ENCODE measurements at places on chromosomes 7 and 10.

- DNase-seq, result no peak
Measured at GRCh38 chr10:71302874-71303568, 16.0 kb upstream of the SLC29A3 start.

- no peak for DNase-seq
Measured at GRCh38 chr10:44956226-44956625, 3.4 kb upstream of the RASSF4 start.

GRCh38 chr7:102072636-102073209, 213.9 kb upstream of the SH2B2 start:
- no peak for DNase-seq

- DNase-seq, result no peak
Measured at GRCh38 chr7:73918926-73919693, 58.2 kb downstream of the TMEM270 start.

DNA sequence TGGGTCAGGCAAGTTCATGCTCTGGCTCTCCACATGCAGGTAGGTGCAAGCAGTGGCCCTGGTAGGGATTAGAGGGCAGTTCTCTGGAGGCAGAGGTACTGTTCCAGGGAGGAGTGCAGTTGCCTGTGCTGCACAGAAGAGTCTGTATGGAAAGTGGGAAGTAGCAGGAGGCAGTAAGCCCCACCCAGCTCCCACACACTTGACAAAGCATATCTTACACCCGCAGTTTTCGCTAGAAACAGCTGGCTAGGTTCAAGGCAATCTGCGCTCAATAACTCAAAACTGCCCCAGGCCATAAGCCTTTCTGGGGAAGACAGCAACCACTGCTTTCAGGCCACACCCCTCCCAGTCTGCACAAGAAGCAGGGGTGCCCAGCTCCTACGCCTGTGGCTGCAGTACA, 33.1 kb upstream of the ARMC3 start:
- no peak for DNase-seq

DNA sequence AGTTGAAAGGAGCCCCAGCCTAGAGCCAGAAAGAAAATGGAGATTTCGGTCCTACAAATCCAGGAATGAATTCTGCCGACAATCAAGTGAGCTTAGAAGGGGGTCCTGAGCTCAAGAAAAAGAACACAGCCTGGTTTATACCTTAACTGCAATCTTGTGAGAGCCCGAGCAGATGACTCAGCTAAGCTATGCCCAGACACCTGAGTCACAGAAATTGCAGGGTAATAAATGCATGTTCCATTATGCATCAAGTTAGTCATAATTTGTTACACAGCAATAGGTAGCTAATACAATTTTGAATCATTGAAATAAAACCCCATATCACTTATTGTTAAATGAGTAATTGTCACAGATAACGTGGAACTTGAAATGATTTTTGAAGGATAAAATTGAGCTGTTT, 111.8 kb upstream of the FOXP2 start:
- DNase-seq, result no peak

- no peak for DNase-seq
Measured at GRCh38 chr10:17062955-17063484, 66.6 kb downstream of the CUBN start.

DNA sequence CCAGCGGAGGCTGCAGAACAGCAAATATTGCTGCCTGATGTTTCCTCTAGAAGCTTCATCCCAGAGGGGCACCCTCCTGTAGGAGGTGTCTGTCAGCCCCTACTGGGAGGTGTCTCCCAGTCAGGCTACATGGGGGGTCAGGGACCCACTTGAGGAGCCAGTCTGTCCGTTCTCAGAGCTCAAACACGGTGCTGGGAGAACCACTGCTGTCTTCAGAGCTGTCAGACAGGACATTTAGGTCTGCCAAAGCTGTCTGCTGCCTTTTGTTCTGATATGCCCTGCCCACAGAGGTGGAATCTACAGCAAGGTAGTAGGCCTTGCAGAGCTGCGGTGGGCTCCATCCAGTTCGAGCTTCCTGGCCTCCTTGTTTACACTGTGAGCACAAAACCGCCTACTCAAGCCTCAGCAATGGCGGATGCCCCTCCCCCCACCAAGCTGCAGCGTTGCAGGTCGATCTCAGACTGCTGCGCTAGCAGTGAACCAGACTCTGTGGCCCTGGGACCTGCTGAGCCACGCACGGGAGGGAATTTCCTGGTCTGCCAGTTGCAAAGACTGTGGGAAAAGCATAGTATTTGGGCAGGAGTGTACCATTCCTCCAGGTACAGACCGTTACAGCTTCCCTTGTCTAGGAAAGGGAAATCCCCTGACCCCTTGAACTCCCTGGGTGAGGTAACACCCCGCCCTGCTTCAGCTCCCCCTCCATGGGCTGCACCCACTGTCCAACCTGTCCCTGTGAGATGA, 17.7 kb upstream of the MINDY3 start:
- DNase-seq, result no peak

DNA sequence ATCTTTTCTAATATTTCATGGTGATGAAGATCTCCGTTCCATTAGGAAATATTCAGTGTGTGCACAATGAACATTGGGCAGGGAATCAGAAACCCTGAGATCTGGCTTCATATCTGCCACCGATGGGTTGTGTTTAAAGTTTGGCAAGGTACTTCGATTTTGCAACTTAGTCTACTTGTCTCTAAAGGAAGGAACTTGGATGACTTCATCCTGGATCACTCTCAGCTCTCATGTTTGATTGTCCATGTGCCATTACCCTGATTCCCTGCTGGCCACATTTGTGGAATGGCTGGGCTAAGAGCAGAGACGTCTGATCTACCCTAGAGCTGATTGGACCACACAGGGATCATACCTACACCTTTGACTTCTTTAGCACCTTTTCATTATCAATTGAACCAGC, 177.0 kb upstream of the KMT2E start:
- no peak for DNase-seq

- DNase-seq, result no peak
Measured at GRCh38 chr7:6271060-6271658, 1.3 kb downstream of the CYTH3 start.

DNA sequence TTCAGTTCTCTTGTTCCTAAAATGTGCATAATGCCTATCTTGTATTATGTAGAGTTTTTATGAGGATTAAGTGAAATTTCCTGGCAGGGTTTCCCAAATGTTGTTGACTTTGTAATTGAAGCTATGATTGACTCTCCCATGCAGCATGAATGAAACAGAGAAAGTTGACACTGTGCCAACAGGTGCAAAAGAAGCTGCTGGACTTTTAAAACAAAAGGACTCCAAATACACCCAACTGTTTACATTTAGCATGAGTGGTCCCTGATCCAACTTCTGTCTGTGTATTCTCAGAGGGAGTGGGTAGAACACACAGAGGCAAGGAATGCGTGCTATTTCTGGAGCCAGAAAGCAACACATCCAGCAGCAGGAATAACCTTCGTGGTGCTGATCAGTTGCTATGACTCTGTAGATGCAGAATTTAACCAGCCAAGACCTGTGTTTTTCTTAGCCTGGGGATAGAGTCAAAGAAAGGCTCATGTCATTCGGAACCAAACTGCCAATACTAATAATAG, 14.4 kb upstream of the RBM20 start:
- DNase-seq, result no peak

DNA sequence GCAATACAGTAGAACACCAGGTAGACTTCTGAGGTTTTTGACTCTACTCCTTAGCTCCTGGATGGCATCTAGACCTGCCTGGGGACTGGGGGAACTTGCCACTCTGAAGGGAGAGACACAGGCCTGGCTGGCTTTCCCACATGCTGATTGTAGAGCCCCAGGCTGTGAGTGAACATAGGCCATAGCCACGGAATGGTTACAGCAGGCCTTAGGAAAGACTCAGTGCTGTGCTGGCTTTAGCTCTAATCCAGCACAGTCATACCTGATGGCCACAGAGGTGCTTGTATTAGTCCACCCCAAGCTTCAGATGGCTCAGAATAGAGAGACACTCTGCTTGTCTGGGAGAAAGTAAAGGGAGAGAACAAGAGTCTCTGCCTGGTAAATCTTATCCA, 35.0 kb upstream of the ARHGAP12 start:
- no peak for DNase-seq

DNA sequence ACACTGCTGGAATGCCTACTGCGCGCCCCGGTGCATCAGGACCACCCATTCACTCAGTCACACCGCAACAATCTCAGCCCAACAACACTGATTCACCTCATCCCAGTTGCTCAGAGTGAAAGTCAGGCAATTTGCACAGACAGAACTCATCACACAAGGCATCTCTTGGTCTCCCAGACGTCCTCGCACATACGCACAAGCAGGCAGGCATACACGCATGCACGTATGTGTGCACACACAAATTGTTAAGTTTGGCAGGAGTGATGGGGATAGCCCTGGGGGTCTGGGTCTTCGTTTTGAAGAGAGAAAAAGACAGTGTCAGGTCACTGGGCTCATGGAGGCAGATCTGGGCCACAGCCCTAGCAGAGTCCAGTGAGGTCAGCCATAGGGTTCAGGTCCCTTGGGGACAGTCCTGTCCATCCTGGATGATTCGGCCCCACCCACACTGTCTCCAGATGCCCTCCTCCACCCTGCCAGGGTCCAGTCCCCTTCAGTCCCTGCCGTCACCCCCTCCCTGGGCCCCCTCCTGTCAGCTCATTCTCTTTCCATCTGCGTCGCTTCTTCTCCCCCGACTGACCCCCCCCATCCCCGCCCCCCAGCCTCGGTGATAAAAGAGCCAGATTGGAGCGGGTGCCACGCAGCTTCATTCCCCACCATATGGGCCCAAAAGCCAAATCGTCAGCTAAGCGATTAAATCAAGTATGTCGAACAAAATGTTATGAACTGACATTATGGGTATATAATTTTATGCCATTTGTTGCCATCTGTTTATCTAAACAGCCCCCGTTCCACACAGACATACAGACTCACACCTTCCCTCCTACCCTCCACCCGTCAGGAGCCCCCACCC, 48.5 kb upstream of the SLF2 start:
- no peak for DNase-seq

GRCh38 chr7:73703757-73704639, 15.5 kb downstream of the STX1A start:
- DNase-seq, result no peak

DNA sequence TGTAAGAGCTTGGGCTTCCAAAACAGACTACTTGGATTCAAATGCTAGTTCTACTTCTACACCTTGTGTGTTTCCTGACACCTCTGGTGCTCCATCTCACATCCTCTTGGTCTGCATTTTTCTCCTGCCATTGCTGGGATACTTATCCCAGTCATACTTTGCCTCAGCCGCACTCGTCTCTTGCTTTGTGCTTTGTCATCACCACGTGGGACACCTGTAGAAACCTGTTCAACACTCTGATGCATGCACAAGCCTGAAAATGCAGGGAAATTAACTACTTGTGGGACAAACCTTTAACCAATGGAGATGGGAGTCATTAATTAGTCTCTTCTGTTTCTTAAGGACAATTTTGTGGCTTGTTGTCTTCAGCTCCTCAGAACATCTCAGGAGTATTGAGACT, 94.2 kb upstream of the PHYHIPL start:
- no peak for DNase-seq

GRCh38 chr7:113338071-113338696, 219.8 kb upstream of the SMIM30 start:
- no peak for DNase-seq

GRCh38 chr7:120475994-120476393, 203.0 kb downstream of the KCND2 start:
- DNase-seq, result no peak

DNA sequence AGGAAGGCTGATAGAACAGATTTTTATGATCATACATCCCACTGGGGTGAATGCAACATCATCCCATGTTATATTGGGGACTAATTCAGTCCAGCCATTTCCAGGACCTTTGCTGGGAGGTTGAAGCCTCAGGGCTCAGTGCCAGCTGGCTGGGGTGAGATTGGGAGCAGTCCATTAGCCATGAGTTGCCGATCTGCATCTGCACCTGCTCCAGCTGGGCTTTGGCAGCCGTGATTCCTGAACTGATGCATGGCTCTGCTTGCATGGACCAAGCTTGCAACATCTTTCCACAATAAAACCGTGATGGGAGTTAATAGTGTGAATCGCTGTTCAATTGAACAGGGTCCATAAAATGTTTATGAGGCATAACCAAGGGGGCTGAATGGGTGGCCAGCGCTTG, 346.9 kb downstream of the TYW1 start:
- no peak for DNase-seq

- DNase-seq, result no peak
Measured at GRCh38 chr7:78018641-78019446, 220.3 kb downstream of the PHTF2 start.

DNA sequence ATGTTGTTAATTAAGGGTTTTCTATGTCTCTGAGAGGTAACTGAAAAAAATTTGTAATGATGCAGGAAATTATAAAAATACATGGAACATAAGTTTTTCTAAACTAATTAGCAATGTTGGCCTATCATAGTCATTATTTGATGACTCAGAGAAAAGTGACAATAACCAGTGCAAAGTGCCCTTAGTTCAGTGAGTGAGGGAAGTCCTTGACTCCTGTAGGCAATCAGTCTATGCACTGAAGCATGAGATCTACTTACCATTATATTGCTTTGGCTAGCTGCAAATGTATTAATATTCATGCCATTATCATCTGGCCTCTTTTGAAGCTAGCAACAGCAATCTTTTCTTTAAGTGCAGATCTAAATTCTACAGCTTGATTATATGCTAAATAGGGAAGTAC, 40.6 kb downstream of the CCDC172 start:
- DNase-seq, result no peak

GRCh38 chr10:95221124-95221523, 27.1 kb downstream of the ACSM6 start:
- no peak for DNase-seq

DNA sequence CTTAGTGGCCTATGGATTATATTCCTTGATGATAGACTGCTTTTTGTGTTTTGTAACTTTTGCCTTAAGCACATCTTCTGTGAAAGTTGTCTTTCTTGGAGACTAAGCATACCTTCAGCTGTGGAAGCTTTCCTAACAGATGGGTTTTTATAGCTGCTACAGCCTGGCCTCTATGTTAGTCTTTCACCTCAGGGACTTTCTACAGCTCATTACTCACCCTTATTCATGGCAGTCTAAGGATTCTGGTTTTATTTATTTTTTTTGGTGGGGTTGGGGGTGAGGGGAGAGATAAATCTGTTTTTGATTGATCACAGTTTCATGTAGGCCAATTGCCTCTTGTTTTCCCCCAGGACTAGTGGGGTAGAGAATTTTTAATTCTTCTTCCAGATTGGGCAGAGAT, 219.9 kb downstream of the DKK1 start:
- DNase-seq, result no peak

DNA sequence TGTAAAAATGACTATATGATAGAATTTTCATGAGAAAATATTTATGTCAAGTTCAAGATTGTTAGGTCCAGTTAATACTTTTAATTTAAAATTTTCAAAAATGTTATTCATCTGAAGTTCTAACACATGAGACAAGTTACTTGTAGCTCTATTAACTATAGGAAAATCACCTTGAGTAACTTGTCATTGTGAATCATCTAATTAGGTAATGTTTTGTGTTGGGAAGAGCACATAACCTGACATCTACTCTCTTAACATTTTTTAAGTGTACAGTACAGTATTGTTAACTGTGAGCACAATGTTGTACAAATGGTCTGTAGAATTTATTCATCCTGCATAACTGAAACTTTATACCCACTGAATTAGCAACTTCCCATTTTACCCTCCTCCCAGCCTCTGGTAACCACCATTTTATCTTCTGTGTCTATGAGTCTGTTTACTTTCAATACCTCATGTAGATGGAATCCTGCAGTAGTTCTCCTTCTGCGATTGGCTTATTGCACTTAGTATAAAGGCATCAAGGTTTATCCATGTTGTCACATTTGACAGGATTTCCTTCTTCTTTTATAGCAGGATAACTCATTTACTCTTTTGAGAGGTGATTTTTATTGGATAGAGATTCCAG, 54.6 kb downstream of the ARL4A start:
- DNase-seq, result no peak

Measured in activated T-helper 1 cell treated with anti-CD3 and anti-CD28 coated beads, Interleukin-2, amount 50 U/mL, for 16 hours (primary cell).